ENCODE measurements at places on chromosomes 2 and 18.

- DNase-seq: no peak
Observed at GRCh38 chr18:49758263-49758610, 55.1 kb downstream of the ACAA2 start.

DNA sequence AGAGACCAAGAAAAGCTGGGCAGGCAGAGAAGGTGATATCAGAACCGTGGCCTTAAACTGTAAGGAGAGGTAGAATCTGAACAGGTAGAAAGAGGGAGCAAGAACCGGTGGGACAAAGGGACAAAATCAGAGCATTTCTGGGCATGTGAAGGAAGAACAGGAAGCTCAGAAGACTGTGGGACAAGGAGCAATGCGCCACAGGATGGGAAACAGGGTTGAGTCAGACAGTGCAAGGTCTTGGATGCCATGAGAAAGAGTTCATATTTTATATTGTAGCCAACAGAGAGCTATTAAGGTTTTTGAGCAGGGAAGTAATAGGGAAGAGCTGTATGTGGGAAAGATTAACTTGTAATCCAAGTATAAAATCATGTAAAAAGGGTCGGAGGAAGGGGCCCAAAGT is 106.4 kb upstream of the UGP2 start:
- DNase-seq: no peak

DNA sequence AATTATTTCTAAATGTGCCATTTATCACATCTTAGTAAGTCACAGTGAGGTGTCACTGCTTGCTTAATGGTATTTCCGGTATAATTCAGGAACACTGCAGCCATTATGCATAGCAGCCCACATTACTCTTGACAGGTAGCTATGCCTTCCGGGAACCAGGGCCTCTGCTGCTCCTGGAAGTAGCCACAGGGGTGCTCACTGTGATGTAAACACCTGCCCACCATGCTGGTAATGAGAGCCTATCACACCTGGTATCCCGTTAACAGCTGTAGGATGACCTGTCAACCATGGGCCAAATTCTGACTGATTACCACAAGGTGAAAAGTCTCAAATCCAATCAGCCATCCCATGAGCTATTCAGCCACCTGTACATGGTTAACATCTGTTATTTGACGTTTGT is 647.0 kb upstream of the NXPH2 start:
- no peak for DNase-seq

GRCh38 chr2:23475036-23475435 is 90.1 kb downstream of the KLHL29 start:
- no peak for DNase-seq

GRCh38 chr2:239389414-239390329 is 11.1 kb downstream of the HDAC4 start:
- no peak for DNase-seq

- DNase-seq: no peak
Observed at GRCh38 chr18:61201511-61201910, 131.7 kb upstream of the CDH20 start.

DNA sequence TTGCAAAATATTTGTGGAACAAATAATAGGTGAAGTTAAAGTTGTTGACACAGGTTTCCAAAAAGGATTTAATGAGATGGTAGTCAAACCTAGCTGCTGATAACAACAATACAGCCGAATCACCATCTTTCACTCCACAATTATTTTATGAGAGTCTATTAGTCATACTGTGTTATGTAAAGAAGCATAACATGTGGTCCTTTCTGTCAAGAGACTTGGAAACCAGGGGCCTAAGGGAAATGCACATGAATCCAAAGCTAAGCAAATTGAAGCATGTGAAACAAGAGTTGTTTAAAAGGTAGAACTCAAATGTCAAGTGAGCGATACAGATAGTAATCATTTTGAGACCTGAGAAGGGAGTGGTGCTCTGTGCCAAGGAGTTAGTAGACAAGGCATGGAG is 16.0 kb downstream of the CD28 start:
- no peak for DNase-seq

- peak; percentile 7 for DNase-seq
Observed at GRCh38 chr2:28956415-28956826, 24.7 kb upstream of the TOGARAM2 start.

DNA sequence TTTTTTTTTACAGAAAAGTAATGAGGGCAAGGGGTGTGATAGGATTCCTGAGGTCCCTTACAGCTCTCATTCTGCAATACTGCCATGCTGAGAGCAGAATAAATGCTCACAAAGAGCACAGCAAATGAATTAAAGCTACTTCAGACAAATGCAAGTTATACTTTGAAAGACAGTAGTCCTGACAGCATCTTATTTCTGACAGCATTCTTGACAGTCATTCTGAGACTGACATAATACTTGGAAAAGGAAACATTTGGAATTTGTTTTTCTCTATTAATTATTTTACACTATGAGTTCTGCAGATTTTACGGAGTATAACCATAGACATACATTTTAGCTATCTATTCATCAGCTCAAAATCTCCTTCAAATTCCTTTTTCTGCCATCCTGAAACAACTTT is 935.2 kb upstream of the FAM98A start:
- no peak for DNase-seq

- no peak for DNase-seq
Observed at GRCh38 chr2:102114290-102114721, 28.2 kb upstream of the IL1R1 start.

DNA sequence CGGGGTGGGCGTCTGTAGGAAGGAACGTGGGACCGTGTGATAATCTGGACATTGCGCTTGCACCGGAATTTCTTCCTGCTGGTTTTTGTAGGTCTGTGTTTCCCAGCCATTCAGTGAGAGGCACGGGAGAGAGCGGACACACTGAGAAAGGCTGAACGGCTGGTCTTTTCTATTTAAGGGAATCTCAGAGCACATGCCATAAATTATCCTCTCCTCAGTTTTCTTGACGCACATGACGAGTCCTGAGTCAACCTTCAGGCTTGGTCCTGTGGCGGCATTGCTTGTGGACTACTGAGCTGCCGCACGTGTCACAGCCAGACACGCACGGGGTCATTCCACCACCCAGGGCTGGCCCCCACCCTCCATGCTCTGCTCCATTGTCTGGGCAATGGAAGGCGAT is 519.3 kb upstream of the ID2 start:
- no peak for DNase-seq

GRCh38 chr2:239349453-239350135 is 51.2 kb downstream of the HDAC4 start:
- DNase-seq: no peak

DNA sequence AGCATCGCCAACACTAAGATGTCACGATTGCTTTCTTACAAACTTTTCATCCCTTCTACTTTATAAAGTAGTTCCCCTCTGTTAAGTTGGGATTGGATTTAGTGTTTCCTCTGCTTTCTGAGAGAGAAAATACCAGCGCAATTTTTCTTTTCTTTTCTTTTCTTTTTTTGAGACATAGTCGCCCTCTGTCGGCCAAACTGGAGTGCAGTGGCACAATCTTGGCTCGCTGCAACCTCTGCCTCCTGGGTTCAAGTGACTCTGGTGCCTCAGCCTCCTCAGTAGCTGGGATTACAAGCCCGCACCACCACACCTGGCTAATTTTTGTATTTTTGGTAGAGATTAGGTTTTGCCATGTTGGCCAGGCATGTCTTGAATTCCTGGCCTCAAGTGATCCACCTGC is 9.0 kb downstream of the RELCH start:
- DNase-seq: no peak

DNA sequence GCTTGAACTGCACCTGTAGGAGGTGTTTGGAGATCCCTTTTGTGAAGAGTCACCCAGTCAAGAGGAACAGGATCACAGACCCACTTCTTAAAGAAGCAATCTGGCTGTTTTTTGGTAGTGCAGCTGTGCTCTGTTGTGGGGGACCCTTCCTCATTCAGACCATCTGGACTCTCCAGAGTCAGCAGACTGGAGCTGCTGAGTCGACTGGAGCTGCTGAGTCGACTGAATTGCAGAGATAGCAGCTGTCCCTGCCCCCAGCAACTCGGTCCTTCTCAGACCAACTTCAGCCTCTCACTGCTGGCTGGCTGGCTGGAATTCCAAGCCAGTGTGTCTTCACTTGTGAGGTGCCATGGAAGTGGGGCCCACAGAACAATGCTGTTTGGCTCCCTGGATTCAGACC is 56.8 kb downstream of the GTF3C3 start:
- DNase-seq: no peak

- DNase-seq: no peak
Observed at GRCh38 chr2:146764301-146764700, 1080.5 kb upstream of the ACVR2A start.

- DNase-seq: no peak
Observed at GRCh38 chr2:20229322-20230113, 4.6 kb upstream of the SDC1 start.

- DNase-seq: no peak
Observed at GRCh38 chr2:127356531-127356930, 31.2 kb downstream of the MAP3K2 start.

- DNase-seq: no peak
Observed at GRCh38 chr18:30687501-30687900, 355.0 kb downstream of the DSC3 start.

- DNase-seq: no peak
Observed at GRCh38 chr2:71730785-71731383, 277.5 kb downstream of the DYSF start.

GRCh38 chr2:143132355-143132754 is 3.1 kb downstream of the ARHGAP15 start:
- no peak for DNase-seq

GRCh38 chr18:37872562-37872961 is 307.0 kb upstream of the CELF4 start:
- no peak for DNase-seq

- no peak for DNase-seq
Observed at GRCh38 chr2:72147303-72147971, at the start of gene CYP26B1. TSS of gene CYP26B1 (minus strand) at chr2:72147862. CDS start at chr2:72147834, 28 bp downstream.

DNA sequence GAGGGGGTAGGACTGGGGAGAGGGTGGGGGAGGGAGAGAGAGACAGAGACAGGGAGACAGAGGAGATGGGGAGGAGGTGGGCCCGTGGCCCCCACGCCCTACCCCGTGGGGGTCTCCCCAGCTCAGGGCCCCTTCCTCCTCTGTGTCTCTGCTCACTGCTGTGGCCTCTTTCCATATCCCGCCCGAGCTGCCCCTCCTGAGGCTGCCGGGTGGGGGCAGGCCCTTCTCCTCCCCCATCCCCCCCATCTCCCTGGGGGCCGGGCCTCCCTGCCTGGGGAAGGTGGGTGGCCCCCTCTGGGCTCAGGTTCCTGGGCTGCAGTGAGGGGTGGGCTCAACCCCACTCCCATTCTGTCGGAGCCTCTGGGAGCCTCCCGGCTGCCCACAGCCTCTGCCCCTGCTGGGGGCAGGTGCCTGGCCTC is 332 bp upstream of the PDCD1 start:
- DNase-seq: no peak

- DNase-seq: no peak
Observed at GRCh38 chr2:119490653-119491195, 33.6 kb downstream of the SCTR start.

DNA sequence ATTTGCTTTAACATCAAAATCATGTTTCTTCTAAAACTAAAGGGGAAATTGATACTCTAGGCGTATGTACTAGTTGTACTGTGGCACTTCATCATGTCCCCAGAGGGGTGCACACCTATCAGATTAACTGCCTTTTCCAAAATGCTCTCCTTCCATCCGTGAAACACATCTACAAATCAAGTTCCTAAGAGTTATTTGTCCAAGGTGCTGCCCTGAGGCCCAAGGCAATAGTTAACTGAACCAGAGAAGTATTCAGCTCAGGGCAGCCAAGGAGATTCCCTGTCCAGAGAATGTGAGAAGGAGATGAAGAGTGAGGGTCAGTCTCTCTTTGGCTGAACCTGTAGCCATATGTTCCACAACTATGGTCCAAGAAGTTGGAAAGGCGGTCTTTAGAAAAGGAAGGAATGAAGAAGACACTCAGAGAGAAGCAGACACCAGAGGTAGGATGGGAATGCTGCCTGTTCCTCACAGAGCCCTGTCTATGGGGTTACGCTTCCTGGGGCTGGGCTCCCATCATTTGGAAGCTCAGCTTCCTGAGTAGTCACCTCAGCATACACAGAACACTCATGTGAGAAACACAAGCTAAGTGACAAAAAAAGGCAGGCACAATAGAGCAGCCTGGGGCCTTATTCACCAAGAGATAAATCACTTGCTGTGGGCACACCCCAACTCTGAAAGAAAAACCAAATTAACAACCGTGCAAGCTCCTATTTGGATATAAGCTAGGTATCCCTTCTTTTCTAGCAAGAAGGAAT is 55.6 kb downstream of the ANKRD44 start:
- DNase-seq: no peak

- no peak for DNase-seq
Observed at GRCh38 chr18:45416168-45416567, 199.1 kb upstream of the SLC14A2 start.

- DNase-seq: no peak
Observed at GRCh38 chr2:77363277-77363676, 158.9 kb downstream of the LRRTM4 start.

DNA sequence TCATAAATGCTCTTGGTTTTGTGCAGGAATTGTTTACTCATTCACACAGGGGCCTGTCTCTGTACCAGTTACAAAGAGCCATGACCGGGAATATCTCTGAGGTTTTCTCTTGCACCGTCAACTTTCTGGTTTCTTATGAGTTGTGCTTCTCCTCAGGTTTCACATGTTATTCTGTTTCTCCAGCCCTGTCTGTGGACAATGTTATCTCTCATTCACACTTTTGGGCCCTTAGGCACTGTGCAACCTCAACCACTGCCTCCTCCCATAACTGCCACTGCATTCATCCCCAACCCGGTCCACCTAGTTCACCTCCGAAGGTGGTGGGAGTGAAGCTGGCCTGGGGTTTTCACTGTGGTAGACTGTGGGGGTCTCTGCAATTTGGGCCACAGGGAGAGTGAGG is 22.5 kb upstream of the NEDD4L start:
- no peak for DNase-seq

- DNase-seq: no peak
Observed at GRCh38 chr2:99442837-99443236, 47.0 kb downstream of the REV1 start.

DNA sequence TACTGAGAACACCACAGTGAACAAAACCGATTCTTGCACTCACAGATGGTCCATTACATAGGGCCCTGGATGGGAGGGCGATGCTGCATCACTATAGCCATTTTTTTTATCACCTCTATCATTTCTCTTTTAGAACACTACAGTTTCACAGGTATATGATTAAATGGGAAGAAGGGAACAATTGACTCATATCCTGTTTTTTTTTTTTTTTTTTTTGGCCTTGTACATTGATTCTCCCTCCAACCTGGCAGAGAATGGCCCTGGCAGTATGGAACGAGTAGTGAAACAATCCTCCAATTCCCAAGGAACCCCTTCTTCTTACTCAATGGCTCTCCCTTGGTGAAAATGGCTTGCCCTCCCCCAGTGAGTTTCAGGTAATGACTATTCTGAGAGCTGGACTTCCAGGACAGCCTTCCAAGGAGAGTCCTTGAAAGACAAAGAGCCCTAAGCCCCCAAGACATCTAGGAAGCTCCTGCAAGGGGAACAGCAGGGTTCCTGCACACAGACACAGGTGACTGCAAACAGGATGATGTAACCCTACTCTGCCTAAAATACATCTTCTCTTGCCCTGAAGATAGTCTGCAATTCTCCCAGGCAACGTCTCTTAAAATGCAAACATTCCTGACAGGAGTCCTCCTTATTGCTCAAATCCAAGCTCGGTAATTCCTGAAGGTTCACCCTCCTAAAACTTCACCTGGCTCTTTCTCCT is 405.4 kb downstream of the SETBP1 start:
- no peak for DNase-seq
